SHP77 treated with DMSO at 0.1 percent for 48 hours (cell line): ENCODE measurements at places on chromosomes 2 and 18.

DNA sequence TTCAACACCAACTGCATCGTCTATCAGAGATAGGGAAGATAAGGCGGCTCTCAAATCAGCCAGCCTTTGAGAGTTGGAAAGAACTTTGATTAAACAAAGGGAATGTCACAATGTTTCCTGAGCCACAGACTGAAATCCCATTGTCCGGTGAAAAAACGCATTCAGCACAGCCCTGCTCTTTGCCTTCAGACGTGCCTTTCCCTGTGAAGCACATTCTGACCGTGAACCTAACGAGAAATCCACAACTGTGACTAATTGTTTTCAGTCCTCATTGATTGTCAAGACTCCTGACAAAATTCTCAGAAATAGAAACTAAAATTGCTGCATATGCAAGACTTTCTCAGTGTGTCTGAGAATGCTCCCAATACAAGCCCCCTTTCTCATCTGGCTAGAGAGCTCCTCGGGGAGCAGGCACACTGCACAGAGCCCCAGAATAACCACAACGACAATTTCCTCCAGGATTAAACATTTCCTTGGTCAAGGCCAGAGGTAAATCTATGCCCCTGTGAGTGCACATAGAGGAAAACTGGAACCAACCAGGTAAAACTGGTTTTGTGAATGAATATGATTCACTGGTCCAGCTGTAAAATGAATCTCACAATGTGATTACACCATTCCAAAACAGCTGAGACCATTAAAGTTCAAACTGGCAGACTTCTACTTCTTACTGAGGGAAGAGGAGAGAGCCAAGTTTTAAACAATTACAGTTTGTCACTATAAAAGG, 561.9 kb upstream of the ID2 start:
- DNase-seq = no peak

DNA sequence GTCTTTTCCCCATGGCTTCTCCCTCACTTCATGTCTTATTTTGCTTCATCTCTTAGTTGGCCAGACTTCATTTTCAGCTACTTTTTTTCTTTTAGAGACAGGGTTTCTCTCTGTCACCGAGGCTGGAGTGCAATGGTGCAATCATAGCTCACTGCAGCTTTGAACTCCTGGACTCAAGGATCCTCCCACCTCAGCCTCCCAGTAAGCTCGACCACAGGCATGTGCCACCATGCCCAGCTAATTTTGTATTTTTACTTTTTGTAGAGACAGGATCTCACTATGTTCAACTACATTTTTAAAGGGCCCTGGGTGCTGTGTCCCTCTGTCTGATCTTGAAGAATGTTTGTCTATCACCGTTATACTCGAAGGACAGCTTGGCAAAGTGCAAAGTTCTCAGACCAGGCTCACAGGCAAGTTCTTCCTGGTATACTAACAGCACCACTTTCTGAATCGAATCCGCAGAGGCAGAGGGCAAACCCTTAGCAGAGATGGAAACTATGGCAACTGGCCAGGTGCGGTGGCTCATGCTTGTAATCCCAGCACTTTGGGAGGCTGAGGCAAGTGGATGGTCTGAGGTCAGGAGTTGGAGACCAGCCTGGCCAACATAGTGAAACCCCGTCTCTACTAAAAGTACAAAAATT, 60.9 kb downstream of the SOWAHC start:
- DNase-seq = no peak

GRCh38 chr2:60408811-60409530, 144.5 kb downstream of the BCL11A start:
- DNase-seq = no peak

DNA sequence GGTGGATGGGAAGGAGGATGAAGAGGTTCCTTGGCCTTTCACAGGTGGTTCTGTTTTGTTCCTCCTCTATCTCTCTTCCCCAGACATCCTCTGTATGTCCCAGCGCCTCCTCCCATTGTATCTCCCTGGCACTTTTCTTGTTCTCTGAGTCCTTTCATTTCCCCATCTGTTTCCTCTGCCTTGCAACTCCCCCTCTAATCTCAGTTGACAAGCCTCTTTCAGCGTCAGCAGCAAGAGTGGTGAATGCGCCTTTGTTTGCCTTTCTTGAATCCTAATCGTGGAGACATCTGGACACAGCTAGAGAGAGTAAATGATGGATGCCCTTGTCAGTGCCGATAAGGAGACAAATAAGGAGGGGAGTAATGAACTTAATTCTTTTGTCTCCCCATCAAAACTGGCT, 167.0 kb downstream of the NDUFA10 start:
- DNase-seq = no peak

DNA sequence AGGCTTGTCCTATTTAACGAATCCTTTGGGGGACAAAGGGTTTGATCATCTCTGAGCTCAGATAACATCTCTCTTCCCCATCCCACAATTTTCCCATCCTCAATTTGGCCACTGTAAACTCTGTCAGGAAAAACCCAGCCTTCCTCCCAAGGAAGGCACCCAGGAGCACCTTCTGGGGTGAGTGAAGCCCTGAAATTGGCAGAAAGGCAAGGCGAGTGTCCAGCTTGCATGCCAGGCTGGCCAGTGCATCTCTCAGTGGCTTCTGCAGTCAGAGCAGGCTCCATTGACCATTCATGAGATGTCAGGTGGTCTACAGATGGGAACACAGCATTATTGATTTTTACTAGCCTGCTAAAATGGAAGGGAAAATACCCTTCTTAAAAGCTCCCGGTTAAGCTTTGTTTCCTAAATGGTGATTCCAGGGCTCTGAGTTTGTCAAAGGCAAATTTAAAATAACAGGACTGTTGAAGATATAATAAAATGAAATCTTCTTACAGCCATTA, 83.2 kb upstream of the BOD1L2 start:
- DNase-seq = no peak

- no peak for DNase-seq
Measured at GRCh38 chr18:78213361-78213994, 766.1 kb upstream of the SALL3 start.

GRCh38 chr2:5698134-5698533, 6.0 kb downstream of the SOX11 start:
- no peak for DNase-seq

DNA sequence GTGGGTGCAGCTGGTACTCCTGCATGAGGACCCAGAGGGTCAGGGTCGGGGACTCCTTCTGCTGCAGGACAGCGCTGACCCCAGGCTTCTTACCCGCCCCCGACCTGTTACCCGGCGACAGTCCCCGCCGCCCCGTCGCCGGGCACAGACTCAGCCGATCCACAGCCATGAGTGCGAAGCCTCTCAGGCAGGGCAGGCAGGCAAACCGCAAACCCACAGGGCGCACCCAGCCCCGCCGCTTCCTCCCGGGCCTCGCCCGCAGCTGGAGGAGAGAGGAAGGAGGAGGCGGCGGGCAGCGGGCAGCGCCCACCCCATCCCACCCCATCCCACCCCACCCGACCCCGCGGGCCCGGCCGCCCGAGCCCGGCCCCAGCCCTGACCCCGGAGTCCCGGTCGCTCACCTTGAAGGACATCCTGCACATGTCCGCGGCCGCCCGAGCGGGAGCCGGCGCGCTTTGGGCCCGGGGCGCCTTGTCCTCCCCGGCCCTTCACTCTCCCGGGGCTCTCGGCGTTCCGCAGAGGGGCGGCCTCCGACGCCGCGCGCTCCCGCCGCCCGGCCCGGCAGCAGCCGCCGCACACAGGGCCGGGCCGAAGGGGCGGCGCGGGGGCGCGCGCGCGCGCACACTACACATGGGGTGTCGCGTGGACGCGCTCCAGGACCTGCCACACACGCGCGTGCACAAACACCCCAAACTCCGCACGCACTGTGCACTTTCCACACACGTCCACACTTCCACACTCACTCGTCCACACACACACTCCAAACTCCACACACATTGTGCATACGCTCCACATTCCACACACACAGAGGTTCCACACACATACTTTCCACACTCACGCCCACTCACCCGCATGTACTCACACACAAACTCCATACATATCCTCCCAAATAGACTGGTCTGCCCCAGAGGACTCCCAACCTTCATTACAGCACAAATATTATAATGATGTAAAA, at the start of gene ANKRD29:
Gene ANKRD29 (minus strand): TSS at position 603 of the 955 bp plus-strand sequence. CDS start 181 bp downstream, at position 422.
- DNase-seq = no peak
